ENCODE measurements at places on chromosomes 1 and 21.

DNA sequence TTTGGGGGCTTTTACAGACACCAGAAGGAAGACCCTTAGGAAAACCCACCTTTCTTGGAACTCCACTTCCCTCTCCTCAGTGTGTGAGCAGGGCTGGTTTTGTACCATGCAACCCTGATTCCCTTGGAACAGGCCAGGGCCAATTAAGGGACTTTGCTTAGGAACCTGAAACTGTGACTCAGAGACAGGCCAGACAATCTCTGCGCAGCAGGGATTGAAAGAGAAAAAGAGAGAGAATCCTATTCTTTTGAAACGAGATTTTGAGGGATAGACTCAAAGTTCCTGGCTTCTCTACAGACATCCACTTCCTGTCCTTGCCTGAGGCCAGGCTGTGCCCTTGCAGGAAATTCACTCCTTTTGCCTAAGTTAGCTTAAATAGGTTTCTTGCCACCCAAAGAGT, 23.1 kb upstream of the C1orf198 start:
- no peak for DNase-seq

DNA sequence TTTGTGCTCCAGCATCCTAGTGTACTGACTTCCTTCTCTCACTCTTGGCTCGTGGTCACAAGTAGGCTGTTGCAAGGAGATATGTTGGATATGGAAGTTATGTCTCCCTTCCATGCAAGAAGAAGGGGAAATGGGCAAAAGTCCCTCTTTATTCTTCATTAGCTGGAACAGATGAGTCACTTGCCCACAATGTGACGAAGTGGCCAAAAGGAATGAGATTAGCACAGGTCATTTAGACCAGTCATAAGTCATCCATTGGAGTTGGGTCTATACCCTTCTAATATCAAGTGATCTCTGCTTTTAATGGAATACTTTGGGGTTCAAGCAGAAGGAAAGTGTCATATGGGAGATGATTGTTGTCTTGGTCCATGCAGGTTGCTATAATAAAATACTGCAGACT, 91.2 kb upstream of the NGF start:
- no peak for DNase-seq

DNA sequence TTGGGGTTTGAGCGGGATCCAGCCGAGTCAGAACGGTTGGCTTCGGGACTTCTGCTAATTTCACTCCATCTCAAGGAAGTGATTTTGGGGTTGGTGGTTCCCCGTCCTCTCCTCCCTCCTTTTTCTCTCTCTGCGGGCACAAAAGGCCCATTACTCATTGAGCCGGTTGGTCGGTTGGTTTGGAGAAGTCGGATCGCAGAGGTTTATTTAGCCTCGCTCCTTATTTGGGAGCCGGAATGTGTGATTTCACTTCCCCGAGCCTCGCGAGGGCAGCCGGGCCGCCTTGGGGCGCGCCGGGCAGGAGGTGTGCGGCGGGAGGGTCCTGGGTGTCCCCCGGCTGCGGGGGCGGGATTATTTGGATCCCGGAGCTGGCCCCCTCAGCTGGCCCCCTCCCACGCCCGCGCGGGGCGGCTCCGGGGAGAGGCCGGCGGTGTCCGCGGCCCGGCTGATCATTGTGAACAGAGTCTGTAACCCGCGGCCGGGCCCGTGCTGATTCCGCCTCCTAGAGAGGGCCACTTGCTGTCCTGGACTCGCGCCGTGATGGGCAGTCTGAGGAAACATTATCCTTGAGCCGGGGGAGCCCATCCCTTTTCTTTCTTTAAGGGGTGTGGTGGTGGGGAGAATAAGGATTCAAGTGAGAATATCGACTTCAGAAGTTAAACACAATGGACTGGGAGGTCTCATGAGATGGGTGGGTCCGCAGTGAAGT, 1.2 kb downstream of the MAPKAPK2 start:
- DNase-seq: peak; percentile 33

GRCh38 chr1:232381394-232382100, 248.4 kb downstream of the SIPA1L2 start:
- no peak for DNase-seq

- DNase-seq: peak; percentile 22
Measured at GRCh38 chr1:67347688-67348472, 40.2 kb downstream of the IL12RB2 start.

DNA sequence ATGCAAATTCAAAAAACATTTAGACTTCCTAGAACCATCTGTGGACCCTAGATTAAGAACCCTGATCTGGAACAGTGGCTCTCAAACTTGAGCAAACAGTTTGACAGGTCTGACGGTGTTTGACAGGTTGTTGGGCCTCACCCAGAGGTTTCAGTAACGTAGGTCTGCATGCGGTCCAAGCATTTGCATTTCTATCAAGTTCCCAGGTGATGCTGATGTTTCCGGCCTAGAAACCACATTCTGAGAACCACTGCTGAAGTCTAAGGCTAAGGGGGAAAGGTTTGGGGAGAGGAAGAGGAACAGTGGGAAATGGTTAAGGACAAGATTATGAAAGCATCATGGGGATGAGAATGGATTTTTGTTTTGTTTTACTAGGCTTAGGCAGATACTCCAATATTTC, 48.6 kb downstream of the MDM4 start:
- DNase-seq: no peak

DNA sequence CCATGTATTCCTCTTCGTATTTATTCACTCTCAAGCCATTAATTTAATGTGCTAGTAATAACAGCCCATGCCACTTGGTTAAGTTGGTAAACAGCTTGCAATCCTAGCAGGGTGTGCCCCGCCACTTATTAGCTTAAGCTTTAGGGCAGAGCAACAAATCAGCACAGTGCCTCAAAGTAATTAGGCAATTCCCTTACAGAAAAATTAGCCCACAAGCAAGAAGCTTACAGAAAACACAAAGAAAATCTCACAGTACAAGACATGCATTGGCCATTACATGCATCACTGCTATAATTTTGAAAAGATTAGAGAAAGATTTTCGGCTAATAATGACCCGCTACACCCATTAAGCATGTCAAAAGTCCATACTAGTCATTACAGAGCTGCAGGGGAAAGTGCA, 47.6 kb downstream of the TGFB2 start:
- no peak for DNase-seq

DNA sequence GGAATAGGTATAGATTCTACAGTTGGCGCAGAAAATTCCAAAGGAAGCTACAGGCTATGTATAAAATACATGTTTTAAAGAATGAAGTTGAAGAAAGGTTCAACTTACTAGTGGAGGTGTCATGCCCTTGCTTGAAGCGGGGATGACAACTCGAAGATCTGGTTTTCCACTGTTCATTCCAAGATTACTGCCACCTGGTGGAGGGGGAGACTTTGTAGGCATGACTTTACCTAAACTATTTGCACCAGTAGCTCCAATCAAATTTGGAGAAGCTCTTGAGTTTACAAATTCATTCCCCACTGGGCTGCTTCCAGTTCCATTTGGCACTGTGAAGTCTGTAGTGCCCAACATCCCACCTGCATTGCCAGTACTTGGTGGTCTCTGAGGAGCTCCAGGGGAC, 81.7 kb downstream of the AXDND1 start:
- DNase-seq: peak; percentile 40
